Epithelial cell of proximal tubule (primary cell): ENCODE measurements at places on chromosomes 4 and X.

GRCh38 chr4:87982036-87982435, 6.5 kb downstream of the SPP1 start:
- no peak for DNase-seq

GRCh38 chr4:98290511-98290910, 29.3 kb downstream of the RAP1GDS1 start:
- no peak for DNase-seq

DNA sequence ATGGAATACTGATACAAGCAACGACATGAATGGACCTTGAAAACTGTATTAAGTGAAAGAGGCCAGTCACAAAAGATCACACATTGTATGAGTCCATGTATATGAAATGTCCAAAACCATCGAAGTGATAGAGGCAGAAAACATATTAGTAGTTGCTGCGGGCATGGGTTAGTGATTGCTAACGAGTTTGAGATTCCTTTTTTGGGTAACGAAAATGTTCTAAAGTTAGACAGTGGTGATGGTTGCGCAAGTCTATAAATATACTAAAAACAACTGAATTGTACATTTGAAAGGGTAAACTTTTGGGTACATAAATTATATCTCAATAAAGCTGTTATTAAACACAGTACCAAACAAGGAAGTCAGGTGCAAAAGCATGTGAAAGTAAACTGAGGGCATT, 234.5 kb downstream of the FBXW7 start:
- no peak for DNase-seq

GRCh38 chrX:122579036-122579435, 605.0 kb upstream of the GRIA3 start:
- no peak for DNase-seq

DNA sequence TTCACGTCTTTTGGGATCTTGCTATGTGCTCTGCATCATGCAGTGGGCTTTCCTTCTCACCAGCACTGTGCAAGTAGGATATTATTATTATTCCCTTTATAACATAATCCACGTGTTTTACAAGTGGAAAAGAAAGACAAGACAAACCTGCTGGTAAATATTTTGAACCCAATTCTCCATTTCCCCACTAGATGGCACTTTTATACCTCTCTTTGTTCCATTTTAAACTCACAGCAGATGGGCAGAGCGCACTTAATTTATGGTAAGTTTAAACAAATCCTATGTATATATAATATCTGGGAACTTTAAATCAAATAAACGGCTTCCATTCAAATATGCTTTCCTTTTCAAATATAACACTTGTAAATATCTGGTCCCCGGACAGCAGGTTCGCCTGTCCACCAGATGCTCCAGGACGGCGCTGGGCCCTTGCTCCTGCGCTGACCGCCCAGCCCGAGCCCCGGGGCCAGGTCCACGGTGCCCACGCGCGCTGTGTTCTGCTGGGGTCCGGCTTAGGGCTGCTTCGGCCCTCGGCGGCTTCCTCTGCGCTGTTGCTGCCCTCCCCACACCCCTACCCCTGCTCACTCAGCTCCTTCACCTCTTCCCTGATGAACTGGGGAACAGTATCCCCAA, 31.1 kb downstream of the F11 start:
- peak; percentile 20 for DNase-seq

DNA sequence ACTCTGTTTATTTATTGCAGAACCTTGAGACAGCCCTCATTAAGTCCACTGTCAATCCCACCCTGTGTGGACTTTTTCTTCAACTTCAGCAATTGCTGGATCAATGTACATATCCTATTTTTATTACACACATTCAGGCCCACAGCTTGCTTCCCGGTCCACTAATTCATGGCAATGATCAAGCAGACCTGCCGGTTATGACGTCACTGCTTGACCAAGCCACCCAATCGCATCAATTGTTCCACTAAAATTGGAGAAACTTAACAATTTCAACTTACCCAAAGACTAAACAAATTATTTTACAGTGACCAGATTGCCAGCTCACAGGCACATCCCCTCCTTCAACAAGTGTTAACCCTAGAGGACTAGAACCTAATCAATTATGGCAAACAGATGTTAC, 240.4 kb upstream of the MAGEB18 start:
- DNase-seq = no peak

DNA sequence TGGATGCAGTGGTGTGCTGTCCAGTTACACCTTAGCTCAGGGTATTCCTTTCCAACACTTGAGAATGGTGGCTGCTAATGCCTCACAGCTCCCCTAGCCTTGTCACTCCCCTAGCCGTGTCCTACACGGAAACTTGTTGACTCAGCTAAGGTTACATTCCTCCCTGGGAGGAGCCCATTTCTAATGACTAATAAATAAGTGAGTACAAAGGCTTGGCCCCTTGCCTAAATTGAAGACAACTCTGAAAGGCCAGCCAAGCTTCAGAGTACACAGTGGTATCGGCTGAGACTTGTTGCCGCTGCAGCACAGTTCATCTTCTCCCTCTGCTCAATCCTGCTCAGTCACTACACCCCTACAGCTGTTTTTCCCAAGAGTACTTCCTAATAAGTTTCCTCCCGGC, 21.2 kb upstream of the SLC25A31 start:
- DNase-seq = peak; percentile 81

DNA sequence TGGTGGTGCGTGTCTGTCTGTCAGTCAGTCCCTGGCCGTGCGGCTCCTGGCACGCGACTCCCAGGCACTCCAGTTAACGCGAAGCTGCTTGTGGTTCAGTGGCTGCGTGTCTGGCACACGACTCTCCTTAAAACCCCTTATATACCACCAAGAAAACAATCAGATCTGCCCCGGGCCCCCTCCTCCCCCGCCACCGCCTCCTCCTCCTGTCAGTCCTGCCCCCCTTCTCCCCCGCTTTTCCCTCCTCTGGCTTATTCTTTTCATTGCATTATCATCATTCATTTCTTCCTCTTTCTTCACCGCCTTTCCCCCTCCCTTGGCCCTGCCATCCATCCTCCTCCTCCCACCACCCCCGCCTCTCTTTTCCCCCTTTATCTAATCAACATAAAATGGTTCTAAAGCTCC, at the start of gene NEUROG2:
TSS of gene NEUROG2 (minus strand) at position 115 of the 405 bp plus-strand sequence. CDS start 705 bp downstream, outside the sequence.
- DNase-seq = no peak

- DNase-seq = no peak
Measured at GRCh38 chr4:7658341-7659204, 223.8 kb upstream of the PSAPL1 start.

DNA sequence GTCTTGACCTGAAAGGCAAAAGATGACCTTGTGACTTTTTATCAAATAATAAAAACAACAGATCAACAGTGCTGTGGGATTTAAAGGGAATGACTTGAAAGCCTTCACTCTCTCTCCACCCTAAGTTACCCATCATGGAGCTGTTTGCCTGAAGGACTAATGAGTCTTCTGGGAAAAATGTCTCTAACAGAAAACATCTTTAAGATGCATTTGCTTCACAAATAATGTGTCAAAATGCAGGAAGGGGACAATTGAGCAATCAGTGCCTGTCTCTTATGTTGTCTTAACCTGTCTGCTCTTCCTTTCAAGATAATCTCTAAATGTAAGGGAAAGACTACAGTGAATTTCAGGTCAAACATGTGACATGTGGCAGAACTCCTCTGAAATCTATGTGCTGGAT, 766.6 kb downstream of the PDHA2 start:
- DNase-seq = no peak

GRCh38 chr4:36274158-36274557, 7.3 kb upstream of the DTHD1 start:
- DNase-seq = no peak
